ENCODE measurements at places on chromosomes 7 and 10. TPM values are rescaled to one million over a fixed set of nuclear protein-coding genes. Genes with fewer than 3 reads are reported as not detected.

Gene TMEM178B
- 0.89 TPM for total RNA-seq

Gene IGF2BP3
- total RNA-seq: 60.2 TPM

Gene BHLHA15
- 3.6 TPM for total RNA-seq

Gene AS3MT
- 0.86 TPM for total RNA-seq

Gene ANXA11
- total RNA-seq: 282 TPM

Gene NUDT13
- 3.8 TPM for total RNA-seq

Gene RPEL1
- total RNA-seq: not detected

Gene FAM241B
- total RNA-seq: 1.5 TPM

Gene RBP4
- total RNA-seq: not detected

Gene GJC3
- 0.31 TPM for total RNA-seq

Gene SVIL
- total RNA-seq: 68.4 TPM

Gene MYL10
- total RNA-seq: not detected

Gene CHAT
- total RNA-seq: not detected

Gene HBP1
- total RNA-seq: 187 TPM

Gene PTF1A
- total RNA-seq: not detected

Gene PROSER2
- 8.2 TPM for total RNA-seq

Gene OPN4
- 0.12 TPM for total RNA-seq

Gene HTR5A
- not detected for total RNA-seq

Gene CRYGN
- total RNA-seq: 0.34 TPM

Gene ITPRID1
- total RNA-seq: 0.51 TPM

Gene HHEX
- 16.8 TPM for total RNA-seq

Gene SLC16A12
- total RNA-seq: 1.8 TPM

Gene AGMO
- 0.17 TPM for total RNA-seq

Gene IL6
- 5.5 TPM for total RNA-seq

Gene WDFY4
- total RNA-seq: 11.9 TPM

Gene KIN
- 6.0 TPM for total RNA-seq

Gene COBL
- total RNA-seq: 21.7 TPM

Gene FEZF1
- not detected for total RNA-seq

Gene PYROXD2
- total RNA-seq: 8.2 TPM

Gene ADAMTS14
- 3.9 TPM for total RNA-seq

Gene PRKAR2B
- 15.0 TPM for total RNA-seq

Gene ALOX5
- total RNA-seq: 190 TPM

Gene TLX1
- not detected for total RNA-seq

Gene SHTN1
- 14.4 TPM for total RNA-seq

Gene HOXA10
- total RNA-seq: 0.21 TPM

Gene FBXL13
- 12.3 TPM for total RNA-seq

Gene RAB19
- total RNA-seq: 3.2 TPM

Gene CNPY1
- total RNA-seq: not detected

Gene CYP3A4
- total RNA-seq: not detected

Gene TMEM225B
- 0.31 TPM for total RNA-seq

Gene ACBD7
- 4.0 TPM for total RNA-seq

Gene BBIP1
- 42.4 TPM for total RNA-seq

Gene RRP12
- total RNA-seq: 44.2 TPM

Gene CADPS2
- 76.7 TPM for total RNA-seq

Gene ZNF467
- 9.8 TPM for total RNA-seq

Gene NPC1L1
- total RNA-seq: 0.03 TPM

Gene STAG3
- total RNA-seq: 2.1 TPM

All from lung (tissue), 17 donors.